ENCODE measurements at places on chromosomes 6 and 20. TPM values are rescaled to one million over a fixed set of nuclear protein-coding genes. Genes with fewer than 3 reads are reported as not detected.

- no peak overlapping the region for H3K27ac ChIP-seq
- no peaks in the 10 kb centered on the region for H3K36me3 ChIP-seq
- H3K4me1 ChIP-seq: no peaks in the 10 kb centered on the region
- no peak for DNase-seq
These were observed 120.0 kb downstream of the UTRN start for GRCh38 chr6:144405163-144405562.

Gene AVP
- not detected for polyA plus RNA-seq

Gene NR2E1
- polyA plus RNA-seq: not detected

Gene CYP24A1
- polyA plus RNA-seq: not detected

Gene CRISP2
- not detected for polyA plus RNA-seq

DNA sequence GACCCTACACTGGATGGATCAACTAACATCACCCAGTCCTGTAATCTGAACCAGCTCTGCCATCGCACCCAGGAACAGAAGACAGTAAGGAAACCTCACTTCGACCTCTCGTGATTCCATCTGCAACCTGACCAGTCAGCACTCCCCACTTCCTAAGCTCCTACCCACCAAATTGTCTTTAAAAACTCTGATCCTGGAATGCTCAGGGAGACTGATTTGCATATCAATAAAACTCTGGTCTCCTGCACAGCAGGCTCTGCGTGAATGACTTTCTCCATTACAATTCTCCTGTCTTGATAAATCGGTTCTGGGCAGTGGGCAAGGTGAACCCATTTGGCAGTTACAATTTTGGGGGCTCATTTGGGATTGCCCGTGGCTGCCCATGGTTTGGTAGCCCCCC, 18.3 kb upstream of the AGPAT4 start:
- no peaks in the 10 kb centered on the region for H3K27me3 ChIP-seq
- H3K27ac ChIP-seq: no peak overlapping the region
- DNase-seq: no peak

GRCh38 chr6:18990059-18990978, 603.2 kb downstream of the RNF144B start:
- H3K4me3 ChIP-seq: no peak overlapping the region
- no peaks in the 10 kb centered on the region for H3K36me3 ChIP-seq
- H3K27me3 ChIP-seq: no peaks in the 10 kb centered on the region
- no peak overlapping the region for H3K27ac ChIP-seq
- peak; percentile 64 for DNase-seq

Gene C20orf202
- 0.07 TPM for polyA plus RNA-seq

- H3K27ac ChIP-seq: no peak overlapping the region
- no peaks in the 10 kb centered on the region for H3K4me1 ChIP-seq
- no peak overlapping the region for H3K4me3 ChIP-seq
- H3K36me3 ChIP-seq: no peaks in the 10 kb centered on the region
- no peak for DNase-seq
These were observed 374.9 kb upstream of the IRAK1BP1 start for GRCh38 chr6:78492351-78493017.

GRCh38 chr20:31717478-31718201, 5.0 kb downstream of the BCL2L1 start:
- peak overlapping the region; percentile 53 for H3K27ac ChIP-seq
- peak overlapping the region; percentile 88 for H3K4me3 ChIP-seq
- H3K27me3 ChIP-seq: no peaks in the 10 kb centered on the region
- peaks cover 50% of the 10 kb centered on the region for H3K4me1 ChIP-seq
- DNase-seq: no peak
- peaks cover 89% of the 10 kb centered on the region for H3K36me3 ChIP-seq

- no peaks in the 10 kb centered on the region for H3K4me1 ChIP-seq
- no peak overlapping the region for H3K27ac ChIP-seq
- H3K27me3 ChIP-seq: no peaks in the 10 kb centered on the region
- H3K4me3 ChIP-seq: no peak overlapping the region
- H3K36me3 ChIP-seq: no peaks in the 10 kb centered on the region
These were observed 128.1 kb upstream of the DOK5 start for GRCh38 chr20:54347166-54347833.

Gene GSTA2
- 0.08 TPM for polyA plus RNA-seq

DNA sequence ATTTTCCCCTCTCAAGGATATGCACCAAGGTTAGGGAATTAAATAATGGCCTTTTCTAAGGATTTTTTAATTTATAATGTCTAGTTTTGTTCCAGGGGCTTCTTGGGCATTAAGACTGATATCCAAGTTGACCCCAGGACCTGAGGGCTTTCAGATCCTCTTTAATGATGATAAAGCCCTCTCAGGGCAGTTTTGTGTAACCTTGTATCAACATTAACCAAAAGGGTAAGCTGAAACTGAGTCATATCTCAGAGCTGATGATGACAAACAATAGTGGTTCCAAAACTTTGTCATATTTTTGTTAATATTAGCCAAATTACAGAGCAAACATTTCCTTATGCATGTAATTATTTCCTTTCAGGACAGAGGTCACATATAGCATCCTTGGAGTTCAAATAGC, 309.4 kb upstream of the MAN1A1 start:
- no peak for DNase-seq
- H3K4me1 ChIP-seq: no peaks in the 10 kb centered on the region
- no peak overlapping the region for H3K27ac ChIP-seq
- H3K4me3 ChIP-seq: no peak overlapping the region

DNA sequence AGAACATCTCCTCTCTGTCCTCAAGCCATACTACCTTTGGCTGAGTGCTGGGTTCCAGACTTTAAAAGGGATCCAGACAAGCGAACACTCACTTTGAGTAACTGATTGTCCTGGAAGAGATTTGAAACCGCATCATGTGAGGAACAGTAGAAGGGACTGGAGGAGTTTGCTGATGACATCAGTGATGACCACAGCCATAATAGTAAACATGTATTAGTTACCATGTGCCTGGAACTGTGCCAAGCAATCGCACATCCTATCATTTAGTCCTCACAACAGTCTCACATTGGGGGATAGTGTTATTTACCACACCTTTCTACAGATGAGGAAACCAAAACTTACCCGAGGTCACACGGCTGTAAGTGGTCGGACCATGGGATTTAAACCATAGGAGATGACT, 39.8 kb downstream of the ARMC2 start:
- H3K4me1 ChIP-seq: no peaks in the 10 kb centered on the region
- no peak for DNase-seq
- no peaks in the 10 kb centered on the region for H3K36me3 ChIP-seq
- peaks cover 9% of the 10 kb centered on the region for H3K27me3 ChIP-seq
- no peak overlapping the region for H3K27ac ChIP-seq
- no peak overlapping the region for H3K4me3 ChIP-seq

Gene MRAP2
- polyA plus RNA-seq: 9.3 TPM

GRCh38 chr20:41697861-41698559, 79.8 kb upstream of the CHD6 start:
- H3K4me3 ChIP-seq: no peak overlapping the region
- no peak overlapping the region for H3K27ac ChIP-seq
- H3K27me3 ChIP-seq: no peaks in the 10 kb centered on the region
- DNase-seq: peak; percentile 45
- no peaks in the 10 kb centered on the region for H3K36me3 ChIP-seq

- H3K27ac ChIP-seq: no peak overlapping the region
- H3K27me3 ChIP-seq: no peaks in the 10 kb centered on the region
- no peaks in the 10 kb centered on the region for H3K36me3 ChIP-seq
- H3K4me3 ChIP-seq: no peak overlapping the region
- peaks cover 2% of the 10 kb centered on the region for H3K4me1 ChIP-seq
These were observed 72.4 kb downstream of the BACH2 start for GRCh38 chr6:90224196-90224595.

GRCh38 chr20:44054118-44054517, 132.9 kb downstream of the JPH2 start:
- peaks cover 56% of the 10 kb centered on the region for H3K27me3 ChIP-seq
- no peak overlapping the region for H3K4me3 ChIP-seq
- H3K36me3 ChIP-seq: no peaks in the 10 kb centered on the region
- no peaks in the 10 kb centered on the region for H3K4me1 ChIP-seq
- no peak overlapping the region for H3K27ac ChIP-seq
- no peak for DNase-seq

GRCh38 chr6:107556082-107556481, 66.2 kb downstream of the SOBP start:
- no peak overlapping the region for H3K27ac ChIP-seq
- DNase-seq: no peak
- peaks cover 24% of the 10 kb centered on the region for H3K27me3 ChIP-seq
- H3K4me3 ChIP-seq: no peak overlapping the region
- no peaks in the 10 kb centered on the region for H3K4me1 ChIP-seq
- H3K36me3 ChIP-seq: no peaks in the 10 kb centered on the region

- H3K27ac ChIP-seq: no peak overlapping the region
- H3K36me3 ChIP-seq: no peaks in the 10 kb centered on the region
- no peak for DNase-seq
- peaks cover 15% of the 10 kb centered on the region for H3K4me1 ChIP-seq
- peaks cover 15% of the 10 kb centered on the region for H3K27me3 ChIP-seq
These were observed 4.6 kb downstream of the PPP1R3G start for GRCh38 chr6:5089481-5090438.

- DNase-seq: no peak
- H3K4me3 ChIP-seq: no peak overlapping the region
- H3K27me3 ChIP-seq: peaks cover 8% of the 10 kb centered on the region
- H3K27ac ChIP-seq: no peak overlapping the region
These were observed 2.3 kb downstream of the TRAPPC3L start for GRCh38 chr6:116543149-116543548.

Gene HUS1B
- polyA plus RNA-seq: 0.32 TPM

DNA sequence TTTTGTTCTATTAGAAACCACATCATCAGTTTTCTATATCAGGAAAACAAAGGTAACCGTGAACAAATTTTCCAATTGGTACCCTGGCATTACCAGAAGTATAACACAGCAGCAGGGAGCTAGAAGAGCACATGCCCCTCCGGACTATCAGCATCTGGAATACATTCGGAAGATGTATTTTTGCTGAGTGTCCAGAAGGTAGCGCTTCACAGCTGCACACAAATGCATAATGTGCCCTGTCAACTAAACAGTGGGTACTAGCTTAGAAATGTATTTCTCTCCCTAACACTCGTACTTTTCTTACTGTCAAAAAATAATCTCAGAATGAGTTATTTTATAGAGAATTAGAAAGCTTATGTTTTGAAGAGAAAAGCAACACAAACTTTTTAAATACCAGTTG, 77.6 kb downstream of the HUS1B start:
- H3K4me1 ChIP-seq: no peaks in the 10 kb centered on the region
- no peaks in the 10 kb centered on the region for H3K36me3 ChIP-seq
- H3K27ac ChIP-seq: no peak overlapping the region

- H3K27ac ChIP-seq: no peak overlapping the region
- H3K4me3 ChIP-seq: no peak overlapping the region
- H3K4me1 ChIP-seq: peaks cover 11% of the 10 kb centered on the region
- H3K36me3 ChIP-seq: no peaks in the 10 kb centered on the region
- DNase-seq: no peak
These were observed 85.7 kb downstream of the CDH22 start for GRCh38 chr20:46222521-46223007.

Gene RWDD2A
- polyA plus RNA-seq: 1.8 TPM

Gene CBFA2T2
- 8.8 TPM for polyA plus RNA-seq

- no peak overlapping the region for H3K27ac ChIP-seq
- no peak for DNase-seq
- H3K4me3 ChIP-seq: no peak overlapping the region
These were observed 80.3 kb downstream of the PRND start for GRCh38 chr20:4802023-4802422.

Gene EFCAB8
- polyA plus RNA-seq: not detected

GRCh38 chr6:169689287-169689686, 12.5 kb downstream of the WDR27 start:
- no peaks in the 10 kb centered on the region for H3K4me1 ChIP-seq
- no peak for DNase-seq
- H3K27ac ChIP-seq: no peak overlapping the region
- H3K36me3 ChIP-seq: peaks cover 40% of the 10 kb centered on the region
- no peak overlapping the region for H3K4me3 ChIP-seq

GRCh38 chr6:25251426-25251825, 27.7 kb upstream of the CARMIL1 start:
- no peaks in the 10 kb centered on the region for H3K4me1 ChIP-seq

Gene SPATA25
- 0.73 TPM for polyA plus RNA-seq

- no peaks in the 10 kb centered on the region for H3K4me1 ChIP-seq
- DNase-seq: no peak
- H3K4me3 ChIP-seq: no peak overlapping the region
- no peaks in the 10 kb centered on the region for H3K27me3 ChIP-seq
- H3K36me3 ChIP-seq: no peaks in the 10 kb centered on the region
These were observed 28.4 kb downstream of the TFEB start for GRCh38 chr6:41706876-41707564.

Gene NOL7
- 214 TPM for polyA plus RNA-seq

DNA sequence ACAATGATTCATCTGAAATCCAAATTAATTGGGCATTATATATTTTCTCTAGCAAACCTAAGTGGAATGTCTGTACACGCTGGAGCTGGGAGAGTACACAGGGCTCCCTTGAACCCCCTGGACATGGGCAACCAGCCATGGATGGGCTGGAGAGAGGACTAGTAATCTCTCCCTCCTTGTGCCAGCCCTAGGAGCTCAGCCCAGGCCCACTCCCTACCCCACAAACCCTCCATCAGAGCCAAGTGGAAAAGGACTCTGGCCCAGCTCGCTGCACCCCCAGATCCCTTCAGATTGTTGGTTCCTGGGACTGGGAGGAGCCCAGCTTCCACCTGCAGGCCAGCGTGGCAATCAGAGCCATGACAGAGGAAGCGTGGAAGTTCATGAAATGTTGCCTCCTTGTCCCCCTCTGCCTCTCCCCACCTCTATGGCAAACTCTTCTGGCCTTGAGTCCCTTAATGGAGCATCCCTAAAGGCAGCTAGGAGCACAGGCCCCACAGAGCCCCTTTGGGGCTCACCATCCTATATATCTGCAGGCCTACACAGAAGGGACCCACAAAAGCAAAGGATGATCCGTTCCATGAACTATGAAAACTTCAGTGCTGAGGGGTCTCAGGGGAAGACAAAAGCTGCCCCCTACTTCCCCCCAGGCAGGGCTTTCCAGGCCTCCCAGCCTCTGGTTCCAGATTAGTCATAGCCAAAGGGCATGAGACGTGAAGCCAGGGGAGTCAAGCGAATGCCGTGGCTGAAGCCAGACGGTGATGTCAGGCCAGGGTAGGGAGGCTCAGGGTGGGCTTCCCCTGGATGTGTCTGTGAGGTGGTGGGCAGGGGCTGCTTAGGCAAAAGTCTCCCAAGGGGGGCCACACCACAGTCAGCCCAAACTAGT, 126.4 kb upstream of the MAFB start:
- DNase-seq: no peak
- no peak overlapping the region for H3K27ac ChIP-seq
- H3K36me3 ChIP-seq: no peaks in the 10 kb centered on the region
- 0 out of 2 replicates have a peak, but pooled peaks cover 4% of the 10 kb centered on the region for H3K27me3 ChIP-seq

Gene TFAP2B
- not detected for polyA plus RNA-seq

DNA sequence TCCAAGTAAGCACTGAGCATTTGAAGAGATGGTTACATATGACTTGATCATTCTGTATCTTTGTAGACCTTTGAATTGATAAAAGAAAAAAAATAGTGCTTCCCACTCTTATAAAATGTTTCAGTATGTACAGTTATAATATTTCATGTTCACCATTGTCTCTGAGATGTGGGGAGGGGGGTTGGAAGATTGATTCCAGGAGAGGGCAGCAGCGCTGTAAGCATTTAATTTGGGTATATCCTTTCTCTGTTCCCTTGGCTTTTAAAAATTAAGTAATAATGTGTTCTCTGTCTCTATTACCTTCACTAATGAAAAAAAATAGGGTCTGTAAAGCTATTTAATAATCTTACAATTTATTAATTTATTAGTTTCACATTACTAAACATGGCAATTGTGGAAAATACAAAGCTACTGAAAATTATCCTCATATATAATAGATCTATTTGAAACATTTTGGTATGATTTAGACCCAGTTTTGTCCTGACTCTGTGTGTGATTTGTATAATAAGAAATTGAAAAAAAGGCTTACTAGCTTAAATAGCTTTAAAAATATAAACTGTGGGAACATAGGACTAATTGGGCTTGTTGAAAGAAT, 341.2 kb downstream of the CDKAL1 start:
- no peak overlapping the region for H3K27ac ChIP-seq
- H3K4me3 ChIP-seq: no peak overlapping the region
- H3K4me1 ChIP-seq: no peaks in the 10 kb centered on the region
- H3K27me3 ChIP-seq: no peaks in the 10 kb centered on the region

All from K562 (cell line).